ENCODE measurements at places on chromosomes 11 and 22.

DNA sequence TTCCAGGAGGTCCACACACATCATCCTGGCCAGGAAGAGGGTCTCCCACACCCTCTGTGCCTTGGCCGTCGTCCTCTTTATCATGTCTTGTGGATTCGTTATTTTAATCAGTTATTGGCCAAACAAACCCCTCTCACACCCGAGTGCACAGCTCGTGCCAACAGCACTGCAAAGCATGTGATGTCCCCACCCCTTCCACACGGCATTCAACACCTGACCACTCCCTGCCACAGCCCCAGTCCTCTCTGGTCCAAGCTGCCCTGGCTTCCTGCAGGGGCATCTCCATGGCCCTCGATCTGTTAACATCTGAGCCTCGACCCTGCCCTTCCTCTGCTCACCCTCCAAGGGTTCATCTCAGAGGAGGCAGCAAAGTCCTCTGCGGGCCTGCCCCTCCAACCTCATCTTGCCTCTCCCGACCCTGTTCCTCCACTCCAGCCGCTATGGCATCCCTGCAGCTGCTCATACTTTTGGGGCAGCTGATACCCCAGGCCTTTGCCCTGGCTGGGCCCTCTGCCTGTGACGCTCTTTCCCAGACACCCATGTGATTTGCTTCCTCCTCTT, 14.0 kb downstream of the MYEOV start:
- no peak for DNase-seq

- no peak for DNase-seq
Measured at GRCh38 chr11:1304380-1304779, 5.1 kb downstream of the TOLLIP start.

DNA sequence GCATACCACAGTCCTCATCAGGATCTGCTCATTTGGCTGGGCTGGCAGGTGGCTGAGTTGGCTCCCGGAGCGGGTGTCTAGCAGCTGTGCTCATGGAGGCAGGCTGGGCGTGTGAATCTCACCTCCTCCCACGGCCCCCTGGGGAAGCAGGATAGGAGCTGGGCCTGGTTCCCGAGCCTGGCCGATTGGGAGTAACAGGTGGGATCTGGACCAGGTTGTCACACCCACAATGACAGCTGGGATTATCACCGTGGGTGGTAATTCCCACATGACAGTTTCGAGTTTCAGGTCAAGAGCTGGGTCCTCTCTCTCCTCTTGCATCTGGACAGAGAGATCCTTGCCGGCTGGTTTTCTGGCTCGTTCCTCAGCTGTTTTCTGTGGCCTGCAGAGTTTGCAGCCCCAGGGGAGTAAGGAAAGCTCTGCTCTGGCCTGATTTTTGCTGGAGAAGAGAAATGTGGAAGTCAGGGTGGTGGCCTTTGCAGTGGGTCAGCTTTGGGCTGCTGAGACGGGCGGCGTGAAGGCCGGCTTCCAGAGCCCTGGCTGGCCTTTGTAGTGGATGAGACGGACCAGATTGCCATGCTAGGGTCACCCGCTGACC, 57.0 kb downstream of the BCR start:
- no peak for DNase-seq

DNA sequence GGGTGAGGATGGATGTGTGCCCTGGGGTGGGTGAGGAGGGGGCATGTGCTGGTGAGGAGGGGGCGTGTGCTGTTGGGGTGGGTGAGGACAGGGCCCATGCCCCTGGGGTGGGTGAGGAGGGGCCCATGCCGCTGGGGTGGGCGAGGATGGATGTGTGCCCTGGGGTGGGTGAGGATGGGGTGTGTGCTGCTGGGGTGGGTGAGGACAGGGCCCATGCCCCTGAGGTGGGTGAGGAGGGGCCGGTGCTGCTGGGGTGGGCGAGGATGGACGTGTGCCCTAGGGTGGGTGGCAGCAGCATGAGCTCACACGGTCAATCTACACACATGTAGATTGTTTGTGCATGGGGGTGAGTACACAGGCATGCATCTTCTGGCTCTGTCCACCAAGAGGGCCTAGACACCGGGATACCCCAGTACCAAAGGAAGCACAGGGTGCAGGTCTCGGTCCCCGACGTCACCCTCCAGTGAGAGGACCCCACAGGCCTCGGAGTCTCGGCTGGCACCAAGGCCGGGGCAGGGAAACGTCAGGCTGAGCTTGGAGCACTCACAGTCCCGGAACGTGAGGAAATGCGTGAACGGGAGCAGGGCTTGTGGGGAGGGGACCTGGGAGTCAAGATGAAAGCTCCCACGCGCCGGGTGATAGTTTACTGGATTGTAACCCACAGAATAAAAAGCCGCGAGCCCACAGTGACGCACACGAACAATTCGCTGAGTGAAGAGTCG, 37.4 kb upstream of the TOLLIP start:
- no peak for DNase-seq

- no peak for DNase-seq
Measured at GRCh38 chr22:44895296-44896055, 114.3 kb downstream of the PHF21B start.

- DNase-seq = peak; percentile 41
Measured at GRCh38 chr22:24181996-24182899, 961 bp downstream of the SUSD2 start.

GRCh38 chr11:124900464-124900863, 2.8 kb upstream of the ROBO4 start:
- DNase-seq = no peak

GRCh38 chr11:44833221-44833876, 106.6 kb downstream of the TSPAN18 start:
- no peak for DNase-seq

DNA sequence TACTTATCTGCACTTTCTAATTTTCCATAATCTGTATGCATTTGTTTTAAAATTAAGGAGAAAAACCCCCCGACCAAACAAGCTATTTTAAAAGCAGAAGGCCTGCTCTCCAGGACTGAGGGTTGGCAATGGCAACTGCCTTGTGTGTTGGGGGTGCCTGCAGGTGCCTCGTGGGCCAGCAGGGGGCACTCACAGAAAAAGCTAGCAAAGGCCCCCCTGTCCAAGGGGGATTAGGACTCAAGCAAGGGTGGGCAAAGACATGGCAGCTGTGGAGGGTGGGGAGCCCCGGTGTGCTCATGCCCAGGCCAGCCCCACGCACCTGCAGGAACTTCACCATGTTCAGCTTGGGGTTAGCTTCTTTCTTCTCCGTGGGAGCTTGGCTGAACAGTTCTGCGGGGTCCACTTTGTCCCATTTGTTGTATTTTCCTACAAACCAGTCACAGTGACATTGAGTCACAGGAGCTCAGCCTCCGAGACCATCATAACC, 10.3 kb downstream of the TOP3B start:
- peak; percentile 76 for DNase-seq

DNA sequence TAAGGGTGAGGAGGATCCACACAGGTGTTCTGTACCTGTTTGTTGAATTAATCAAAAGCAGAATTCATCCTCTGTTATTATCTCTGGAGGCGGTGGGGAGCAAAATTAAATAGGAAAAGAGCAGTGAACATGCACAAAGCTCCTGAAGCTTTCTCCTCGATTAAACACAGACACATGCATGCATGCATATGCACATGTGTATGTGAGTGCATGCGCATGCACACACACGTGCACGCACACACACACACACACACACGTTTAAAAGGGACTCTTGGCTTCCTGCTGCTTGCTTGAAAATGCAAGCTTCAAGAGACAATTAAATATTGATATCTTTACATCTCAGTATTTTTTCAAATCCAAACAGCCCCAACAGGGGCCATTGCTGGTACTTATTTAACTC, 462.1 kb downstream of the BUD13 start:
- no peak for DNase-seq

GRCh38 chr11:68872216-68873003, 30.7 kb upstream of the CPT1A start:
- no peak for DNase-seq

DNA sequence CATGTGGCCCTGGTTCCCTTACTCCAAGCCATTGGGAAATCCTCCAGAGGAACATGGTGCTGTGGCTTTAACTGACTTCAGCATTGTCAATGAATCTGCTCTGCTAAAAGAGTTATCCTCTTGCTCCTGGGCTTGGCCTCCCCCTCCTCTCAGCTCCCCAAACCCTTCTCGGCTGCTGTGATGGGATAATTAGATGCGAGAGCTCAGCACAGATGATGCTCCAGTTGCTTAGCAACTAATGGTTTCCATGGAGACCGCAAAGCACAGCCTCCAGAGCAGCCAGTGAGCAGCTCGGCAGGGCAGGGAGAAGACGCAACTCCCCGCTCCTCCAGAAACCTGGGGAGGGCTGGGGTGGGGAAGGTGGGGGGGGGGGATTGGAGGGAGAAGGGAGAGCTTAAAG, 2.8 kb upstream of the UPK2 start:
- peak; percentile 34 for DNase-seq

DNA sequence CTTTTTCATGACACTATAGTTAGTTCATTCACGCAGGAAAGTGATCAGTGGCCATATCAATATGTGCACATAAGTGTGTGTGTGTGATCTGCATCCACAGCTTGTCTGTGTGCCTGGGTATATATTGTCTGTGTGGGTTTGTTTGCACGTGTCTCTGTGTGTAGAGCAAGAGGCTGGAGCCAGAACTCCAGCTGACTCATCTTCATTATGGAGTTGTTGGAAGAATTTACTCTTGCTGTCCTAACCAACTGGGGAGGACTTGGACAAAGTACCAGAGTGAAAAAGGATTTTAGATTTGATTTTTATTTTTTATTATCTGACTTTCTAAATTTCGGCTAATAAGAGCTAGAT, 63.9 kb downstream of the TP53I11 start:
- no peak for DNase-seq

DNA sequence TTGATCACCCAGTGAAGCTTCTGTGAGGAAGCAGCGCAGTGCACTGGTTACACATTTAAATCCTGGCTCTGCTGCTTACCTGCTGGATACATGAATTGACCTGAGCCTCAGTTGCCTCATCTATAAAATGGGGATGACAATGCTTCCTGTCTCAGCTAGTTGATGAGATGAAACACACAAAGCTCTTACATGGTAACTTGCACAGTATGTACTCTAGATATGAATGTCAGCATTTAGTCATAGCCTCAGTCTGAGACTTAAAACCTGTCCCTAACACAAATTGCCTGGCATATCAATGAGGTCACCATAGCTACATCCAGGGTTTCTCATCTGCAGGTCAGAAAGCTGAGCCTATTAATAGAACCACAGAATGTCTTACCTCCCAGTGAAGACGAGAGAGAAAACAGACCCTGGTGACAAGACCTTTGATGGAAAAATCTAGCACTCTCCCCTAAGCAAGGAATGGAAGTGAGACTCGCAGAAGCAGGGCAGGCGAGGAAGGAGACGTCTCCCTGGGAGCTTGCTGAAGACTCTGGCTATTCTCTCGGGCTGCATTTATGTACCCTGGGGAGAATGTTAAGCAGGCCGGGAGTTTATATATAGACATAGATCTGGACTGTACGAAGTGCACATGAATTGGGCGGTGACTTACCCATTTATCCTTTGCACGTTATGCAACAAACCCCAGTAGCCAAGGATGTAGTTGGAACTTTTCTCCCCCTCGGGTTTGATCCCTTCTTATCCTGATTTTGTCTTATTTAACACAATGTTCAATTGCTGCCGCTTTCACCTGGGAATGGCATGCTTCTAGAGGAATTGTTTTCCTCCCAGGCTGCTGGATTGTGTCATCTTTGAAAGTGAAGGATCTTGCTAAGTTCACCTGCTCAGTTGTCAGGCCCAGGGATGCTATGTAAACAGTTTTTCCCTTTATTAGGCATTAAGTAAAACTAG, 18.0 kb downstream of the SDHAF2 start:
- DNase-seq = no peak

GRCh38 chr22:44147008-44147645, 33.6 kb upstream of the PARVG start:
- DNase-seq = no peak

DNA sequence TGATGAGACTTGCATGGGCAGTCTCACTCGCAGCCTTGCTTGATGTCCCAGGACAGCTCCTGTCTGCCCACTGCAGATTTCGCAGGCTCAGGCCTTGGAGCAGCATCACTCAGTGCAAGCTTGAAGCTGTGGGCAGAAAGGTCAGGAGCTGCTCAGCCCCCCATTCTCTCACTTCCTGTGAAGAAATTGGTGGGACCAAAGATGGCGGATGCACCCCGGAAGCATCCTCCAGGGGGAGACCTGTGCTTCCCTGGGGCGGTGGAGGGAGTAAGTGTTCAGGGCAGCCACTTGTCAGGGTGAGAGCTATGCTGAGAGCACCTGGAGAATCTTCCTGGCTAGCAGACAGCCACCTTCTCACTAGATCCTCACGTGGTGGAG, 11.3 kb downstream of the PLAAT2 start:
- DNase-seq = no peak

- DNase-seq = no peak
Measured at GRCh38 chr11:25244126-25244525, 747.3 kb downstream of the LUZP2 start.
